D721Med (cell line): ENCODE measurements at places on chromosomes 1 and 21.

DNA sequence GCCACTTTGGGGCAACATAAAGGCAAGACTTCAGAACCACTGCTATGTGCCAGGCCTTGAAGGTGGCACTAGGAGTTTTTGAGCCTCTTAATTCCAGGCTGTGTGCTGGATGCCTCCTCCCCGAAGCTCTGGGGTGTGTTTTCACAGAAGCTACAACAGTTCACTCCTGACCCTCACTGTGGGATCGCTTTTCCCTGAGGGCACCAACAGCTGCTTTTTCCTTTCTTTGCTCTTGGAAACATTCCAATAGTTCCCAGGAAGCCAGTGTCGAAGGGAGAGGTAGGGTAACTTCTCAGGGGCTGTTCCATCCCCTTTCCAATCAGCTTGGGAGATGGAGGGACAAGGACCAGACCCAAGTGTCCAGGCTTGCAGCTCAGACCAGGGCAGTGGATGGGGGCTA is 153.4 kb downstream of the C1orf94 start:
- no peak for DNase-seq

GRCh38 chr21:22468893-22469292 is 1470.7 kb downstream of the NCAM2 start:
- no peak for DNase-seq

GRCh38 chr21:41008974-41009373 is 159.0 kb upstream of the BACE2 start:
- DNase-seq: no peak

GRCh38 chr1:246332078-246332477 is 175.0 kb downstream of the SMYD3 start:
- DNase-seq: no peak

- DNase-seq: no peak
Observed at GRCh38 chr1:37699147-37699546, 6.8 kb downstream of the CDCA8 start.

- no peak for DNase-seq
Observed at GRCh38 chr1:118032883-118033282, 103.3 kb downstream of the WDR3 start.

- no peak for DNase-seq
Observed at GRCh38 chr1:184569106-184569505, 182.3 kb downstream of the C1orf21 start.

DNA sequence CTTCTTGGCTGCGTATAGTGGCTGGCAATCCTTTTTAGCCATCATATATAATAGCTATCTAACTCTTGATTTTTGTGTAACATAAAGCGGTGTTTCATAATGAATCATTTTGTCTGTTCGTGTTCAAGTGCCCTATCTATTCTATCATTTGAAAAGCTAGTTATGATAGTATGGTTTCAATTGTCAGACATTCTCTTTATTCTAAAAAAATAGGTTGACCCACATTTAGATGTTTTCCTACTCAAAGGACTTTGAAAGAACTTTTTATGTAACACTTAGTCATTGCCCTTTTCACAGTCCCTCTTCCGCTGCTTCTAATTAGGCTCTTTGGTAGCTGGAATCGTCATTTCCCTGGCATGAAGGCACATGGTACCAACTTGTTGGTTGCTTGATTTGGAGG is 272.2 kb upstream of the B3GALT2 start:
- no peak for DNase-seq

- DNase-seq: no peak
Observed at GRCh38 chr1:228157729-228158126, 7.9 kb upstream of the IBA57 start.

GRCh38 chr1:167208624-167208976 is 12.1 kb upstream of the POU2F1 start:
- no peak for DNase-seq

GRCh38 chr1:170240409-170240808 is 94.7 kb downstream of the NTMT2 start:
- no peak for DNase-seq

DNA sequence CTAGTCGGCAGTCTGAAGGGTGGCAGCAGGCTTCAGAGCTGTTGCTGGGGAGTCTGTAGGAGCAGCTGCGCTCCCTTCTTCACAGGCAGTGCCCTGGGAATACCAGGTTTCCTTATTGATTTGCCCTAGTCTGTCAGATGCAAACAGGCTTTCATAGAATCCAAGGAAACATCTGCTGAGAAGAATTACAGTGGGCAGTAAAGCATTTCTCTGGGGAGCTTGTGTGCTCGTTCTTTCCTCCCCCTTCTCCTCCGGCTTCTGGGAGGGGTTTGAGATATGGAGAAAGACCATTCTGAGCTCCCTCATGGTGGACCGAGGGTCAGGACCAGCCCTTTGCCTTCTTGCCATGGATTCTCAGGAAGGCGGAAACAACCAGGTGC is 25.4 kb upstream of the PARP1 start:
- no peak for DNase-seq

DNA sequence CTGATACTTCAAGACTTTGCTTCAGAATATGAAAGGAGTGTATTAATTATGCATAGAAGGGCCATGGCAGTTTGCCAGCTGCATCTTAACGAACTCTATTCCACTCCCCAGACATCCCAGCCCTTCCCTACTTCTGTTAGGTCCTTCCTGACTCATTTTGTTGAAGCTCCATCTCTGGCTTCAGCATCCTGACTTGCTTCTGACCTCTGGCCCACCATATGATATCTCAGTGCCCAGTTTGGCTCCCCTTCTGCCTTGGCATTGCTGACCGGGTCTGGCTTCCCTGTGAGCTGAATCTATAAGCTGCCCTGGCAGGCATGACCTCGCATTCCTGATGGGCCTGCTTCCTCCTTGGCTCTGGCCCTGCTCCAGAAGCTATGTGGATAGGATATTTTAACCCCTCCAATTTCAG is 27.6 kb upstream of the ARHGAP29 start:
- DNase-seq: no peak

- DNase-seq: no peak
Observed at GRCh38 chr1:210822932-210823331, 311.0 kb downstream of the KCNH1 start.

DNA sequence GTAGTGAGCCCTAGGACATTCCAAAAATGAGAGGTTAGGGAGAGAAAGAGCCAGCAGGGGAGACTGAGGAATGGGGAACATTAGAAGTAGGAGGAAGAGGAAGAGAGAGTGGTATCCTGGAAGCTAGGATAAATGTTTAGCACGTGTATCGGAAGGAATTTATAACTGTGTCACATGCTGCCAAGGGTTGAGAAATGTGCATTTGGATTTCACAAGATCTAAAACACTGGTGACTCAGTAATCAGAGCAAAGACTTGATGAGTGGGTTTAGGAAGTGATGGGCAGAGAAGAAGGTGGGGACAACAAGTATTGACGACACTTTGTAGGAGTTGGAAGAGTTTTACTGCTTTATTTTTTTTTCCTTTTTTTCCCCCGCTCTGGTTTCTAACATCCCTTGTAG is 193.9 kb downstream of the FMN2 start:
- no peak for DNase-seq

DNA sequence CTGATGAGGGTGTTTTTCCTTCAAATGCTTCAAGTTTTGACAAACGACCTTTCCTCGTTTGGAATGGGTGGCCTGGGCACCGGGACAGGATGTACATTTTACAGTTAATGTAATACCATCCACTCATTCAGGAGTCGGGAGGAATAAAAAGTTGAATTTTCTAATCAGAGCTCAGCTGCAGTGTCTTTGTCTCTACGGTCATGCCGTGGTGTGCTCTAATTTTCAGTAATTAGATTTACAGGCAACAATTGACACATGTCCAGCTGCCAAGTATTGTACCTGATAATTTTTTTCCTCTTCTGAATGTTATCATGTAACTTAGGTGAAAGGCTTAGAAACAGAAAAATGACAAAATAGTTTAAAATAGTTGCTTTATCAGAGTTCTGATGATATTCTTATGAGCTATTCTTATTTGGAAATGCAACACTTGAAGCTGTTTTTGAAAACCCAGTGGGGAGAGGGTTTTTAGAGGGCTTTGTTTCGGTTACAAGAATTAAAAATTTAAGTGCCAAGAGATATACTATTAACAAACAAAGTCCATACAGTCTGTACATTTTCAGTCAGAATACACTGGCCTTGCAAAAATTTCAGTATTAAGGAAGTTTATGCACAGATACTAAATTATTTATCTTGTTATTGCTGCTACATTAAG is 1.0 kb downstream of the CDKN2C start:
- DNase-seq: no peak

DNA sequence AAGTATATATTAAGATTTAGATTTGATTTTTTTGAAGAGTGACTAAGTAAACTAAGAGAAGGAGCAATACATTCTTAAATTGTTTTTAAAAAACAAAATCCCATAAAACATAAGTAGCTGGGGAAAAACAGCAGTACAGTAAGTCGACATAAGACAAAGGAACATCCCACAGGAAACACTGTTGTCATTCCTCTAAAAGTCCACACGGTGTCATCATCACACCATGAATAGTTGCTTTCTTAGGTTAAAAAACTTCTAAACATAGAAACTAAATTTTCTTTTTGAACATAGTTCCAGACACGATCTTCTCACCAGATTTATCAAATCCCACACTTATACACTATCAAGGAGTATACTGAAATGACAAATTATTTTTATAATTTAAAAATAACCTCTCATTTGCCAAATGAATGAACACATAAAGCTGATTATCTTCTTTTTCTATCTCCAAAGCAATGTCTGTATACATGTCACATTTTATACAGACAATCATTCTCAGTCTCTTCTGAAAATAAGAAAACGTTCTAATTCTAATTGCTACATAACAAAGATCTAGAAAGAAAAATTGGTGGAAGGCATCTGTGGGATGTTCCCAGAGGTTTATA is 15.8 kb downstream of the ODF2L start:
- no peak for DNase-seq

GRCh38 chr21:42574234-42575027 is 60.8 kb downstream of the SLC37A1 start:
- no peak for DNase-seq

DNA sequence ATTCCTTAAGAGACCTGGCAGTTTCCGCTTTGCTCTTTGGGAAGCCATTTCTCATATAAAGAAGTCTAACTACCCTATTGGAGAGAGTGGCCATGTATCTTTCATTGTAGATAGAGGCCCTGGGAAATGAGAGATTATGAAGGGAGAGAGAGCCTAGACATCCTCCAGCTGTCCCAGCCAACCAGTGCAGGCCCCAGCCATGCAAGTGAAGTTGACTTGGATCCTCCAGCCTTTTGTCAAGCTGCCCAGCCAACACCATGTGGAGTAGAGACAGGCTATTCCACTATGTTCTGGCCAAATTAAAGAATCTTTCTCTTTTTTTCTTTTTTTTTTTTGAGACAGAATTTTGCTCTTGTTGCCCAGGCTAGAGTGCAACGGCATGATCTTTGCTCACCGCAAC is 7.1 kb upstream of the ANP32E start:
- no peak for DNase-seq

GRCh38 chr1:166956057-166956850 is 19.1 kb downstream of the ILDR2 start:
- DNase-seq: no peak

GRCh38 chr1:225888289-225888897 is 553 bp downstream of the LEFTY1 start:
- no peak for DNase-seq

DNA sequence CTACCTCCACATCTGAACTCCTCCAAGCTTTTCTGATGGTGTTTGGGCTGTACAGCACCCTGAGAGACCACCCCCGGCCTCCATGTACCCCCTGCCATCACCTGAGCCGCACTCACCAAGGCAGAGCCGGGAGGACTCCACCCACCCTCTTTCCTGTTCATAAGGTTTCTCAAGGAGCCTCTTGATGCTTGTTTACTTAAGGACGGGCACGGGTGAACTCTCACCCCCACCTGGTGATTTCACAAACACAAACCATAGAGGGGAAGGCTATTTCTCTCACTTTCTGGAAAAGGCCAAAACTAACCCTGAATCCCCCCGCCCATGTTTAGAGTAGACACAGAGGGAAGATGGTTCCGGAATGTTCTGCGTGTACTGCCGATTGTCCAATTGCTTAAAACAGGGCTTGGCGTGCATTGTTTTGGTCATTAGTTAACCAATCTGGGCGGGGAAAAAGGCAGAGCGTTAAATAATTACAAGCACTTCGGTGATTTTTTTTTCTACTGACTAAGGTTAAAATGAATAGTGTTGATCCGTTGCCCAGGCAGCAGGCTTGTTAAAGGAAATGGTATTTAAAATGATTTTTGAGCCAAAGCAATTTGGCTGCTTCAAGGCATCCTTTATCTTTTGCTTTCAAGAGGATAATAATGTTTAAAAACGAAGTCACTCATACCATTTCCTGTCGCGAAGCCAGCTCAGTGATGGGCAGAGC is 279.8 kb upstream of the VAMP3 start:
- no peak for DNase-seq

- DNase-seq: no peak
Observed at GRCh38 chr1:914891-915280, 8.8 kb upstream of the SAMD11 start.

DNA sequence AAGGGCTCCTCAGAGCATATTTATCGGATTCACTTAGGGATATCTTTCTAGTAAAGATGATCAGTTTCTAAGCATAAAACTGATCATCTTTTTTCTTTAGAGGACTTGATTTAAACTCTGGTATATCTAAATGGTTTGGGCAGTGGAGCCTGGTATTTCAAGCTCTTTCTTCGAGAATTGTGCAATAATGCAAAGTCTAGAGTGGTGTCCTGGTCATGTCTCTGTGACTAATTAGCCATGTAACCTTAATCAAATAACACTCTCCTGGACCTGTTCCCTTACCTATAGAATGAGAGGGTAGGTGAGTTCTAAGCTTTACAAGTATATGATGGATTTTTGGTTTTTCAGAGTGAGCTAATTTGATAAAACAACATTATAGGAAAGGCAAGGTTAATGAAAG is 225.2 kb downstream of the RPS6KC1 start:
- DNase-seq: no peak

DNA sequence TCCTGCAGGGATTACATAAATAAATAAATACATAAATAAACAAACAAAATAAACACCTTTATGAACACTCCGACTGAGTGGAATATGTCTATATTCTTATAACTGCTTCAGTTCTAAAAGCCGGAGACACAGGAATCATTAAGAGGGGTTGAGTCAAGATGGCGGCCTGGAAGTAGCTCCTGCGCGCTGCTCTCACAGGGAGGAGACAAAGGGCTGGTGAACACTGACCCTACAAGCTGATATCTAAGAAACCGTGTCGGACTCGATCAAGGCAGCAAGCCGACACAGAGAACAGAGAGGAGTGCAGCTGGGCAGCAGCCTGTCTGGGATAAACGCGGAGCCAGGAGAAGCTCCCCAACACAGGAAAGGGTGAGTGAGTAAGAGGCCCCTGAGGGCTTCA is 1098.6 kb upstream of the NCAM2 start:
- no peak for DNase-seq

GRCh38 chr1:225917536-225917935 is 6.5 kb downstream of the PYCR2 start:
- DNase-seq: no peak

GRCh38 chr1:4221107-4221506 is 321.0 kb upstream of the C1orf174 start:
- no peak for DNase-seq
